NCI-H187 (cell line): ENCODE measurements at places on chromosomes 7 and 10.

GRCh38 chr10:36117231-36117630 is 475.1 kb upstream of the FZD8 start:
- no peak for DNase-seq

DNA sequence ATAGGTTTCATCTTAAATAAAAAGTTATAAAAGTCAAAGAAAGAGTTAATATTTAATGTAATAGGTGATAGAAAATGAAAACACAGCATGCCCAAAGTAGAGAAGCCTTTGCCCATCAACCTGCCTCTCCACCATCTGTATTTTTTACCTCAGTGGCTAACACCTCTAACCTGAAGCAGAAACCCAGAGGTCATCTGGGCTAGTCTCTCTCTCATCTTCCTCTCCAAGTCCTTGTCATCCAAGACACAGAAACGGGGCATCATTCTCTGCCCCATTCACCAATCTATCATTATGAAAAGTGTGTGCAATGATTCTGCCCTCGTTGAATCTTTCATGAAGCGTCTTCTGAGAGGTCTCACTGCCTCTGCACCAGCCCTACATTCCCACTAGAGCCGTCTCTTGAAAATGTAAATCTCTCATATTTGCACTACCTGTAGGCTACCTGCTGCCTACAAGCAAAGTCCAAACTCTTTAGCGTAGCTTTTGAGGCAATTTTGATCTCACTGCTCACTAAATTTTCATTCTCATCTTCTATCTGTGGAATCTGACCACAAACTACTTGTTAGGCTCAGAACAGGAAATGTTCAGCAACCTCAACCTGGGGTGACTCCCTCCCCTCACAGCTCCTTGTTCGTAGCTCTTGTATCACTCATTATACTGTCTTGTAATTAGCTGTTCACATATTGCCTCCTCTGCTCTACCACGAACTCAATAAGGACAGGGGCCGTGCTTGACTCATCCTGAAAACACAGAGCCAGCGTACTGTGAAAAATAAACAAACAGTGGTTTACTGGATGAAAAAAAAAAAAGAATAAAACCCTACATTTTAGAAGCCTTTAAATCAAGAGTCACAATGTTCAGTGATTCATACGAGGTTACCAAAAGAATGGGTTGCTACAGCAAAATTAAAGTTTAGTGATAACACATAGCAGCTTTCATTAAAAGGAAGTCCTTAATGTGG is 83.1 kb downstream of the CTNNA3 start:
- DNase-seq, result no peak

DNA sequence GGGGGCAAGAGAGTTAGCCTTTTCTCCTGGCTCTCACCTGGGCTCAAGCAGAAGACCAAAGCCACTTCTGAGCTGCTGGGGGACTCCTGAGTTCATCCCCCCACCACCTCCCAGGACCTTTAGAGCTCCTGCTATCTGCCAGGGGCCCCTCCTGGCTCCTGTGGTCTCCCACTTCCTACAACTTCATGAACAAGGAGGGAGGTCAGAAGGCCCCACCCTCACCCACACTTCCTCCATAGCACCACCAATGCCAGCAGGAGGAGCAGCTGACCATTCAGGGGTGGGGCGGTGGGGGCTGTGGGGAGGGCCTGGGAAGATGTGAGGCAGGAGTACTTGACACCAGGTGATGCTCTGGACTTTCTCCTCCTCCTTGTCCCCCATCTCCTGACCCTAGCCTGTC is 32.6 kb upstream of the ADCYAP1R1 start:
- DNase-seq, result no peak

- DNase-seq, result no peak
Observed at GRCh38 chr10:69816521-69816920, 14.8 kb downstream of the COL13A1 start.

GRCh38 chr10:95565336-95565735 is 4.2 kb upstream of the SORBS1 start:
- DNase-seq, result no peak
